Left renal cortex interstitium (tissue), 4 donors: ENCODE measurements at places on chromosomes 6 and 20.

DNA sequence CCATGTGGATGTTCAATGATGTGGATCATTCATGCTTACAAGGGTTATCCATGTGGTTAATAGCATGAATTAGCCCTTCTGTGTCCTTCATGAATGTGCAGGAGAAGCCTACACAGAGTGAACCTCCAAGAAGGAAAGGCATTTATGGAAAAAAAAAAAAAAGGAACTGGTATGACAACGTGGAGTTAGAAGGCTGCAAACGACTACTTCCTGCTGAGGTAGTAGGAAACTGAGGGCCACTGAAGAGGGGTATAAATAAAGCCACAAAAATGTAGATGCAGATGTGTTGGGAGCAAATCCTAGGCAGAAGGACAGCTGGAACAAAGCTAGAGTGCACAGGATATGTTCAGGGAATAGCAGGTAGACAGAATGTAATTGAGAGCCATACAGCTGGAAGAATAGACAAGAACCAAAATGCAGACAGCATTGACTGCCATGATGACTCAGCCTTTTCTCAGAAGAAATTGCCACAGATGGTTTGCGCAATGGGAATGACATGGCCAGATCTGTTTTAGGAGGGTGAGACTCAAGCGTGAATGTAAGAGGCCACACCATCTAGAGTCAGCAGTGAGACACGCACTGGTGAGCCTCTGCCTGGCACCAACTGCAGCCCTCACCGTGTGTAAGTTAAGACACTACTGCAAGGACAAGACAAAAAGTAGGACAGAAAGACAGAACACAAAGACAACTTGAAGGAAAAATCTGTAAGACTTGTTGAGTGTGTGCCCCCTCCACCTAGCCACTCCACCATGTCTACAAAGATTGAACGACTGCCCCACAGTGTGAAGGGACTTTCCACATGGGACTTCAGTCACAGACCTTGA lies 79.8 kb downstream of the KIF13A start:
- DNase-seq = no peak

- no peak for DNase-seq
These were observed 31.0 kb downstream of the CDK5RAP1 start for GRCh38 chr20:33370291-33370690.

DNA sequence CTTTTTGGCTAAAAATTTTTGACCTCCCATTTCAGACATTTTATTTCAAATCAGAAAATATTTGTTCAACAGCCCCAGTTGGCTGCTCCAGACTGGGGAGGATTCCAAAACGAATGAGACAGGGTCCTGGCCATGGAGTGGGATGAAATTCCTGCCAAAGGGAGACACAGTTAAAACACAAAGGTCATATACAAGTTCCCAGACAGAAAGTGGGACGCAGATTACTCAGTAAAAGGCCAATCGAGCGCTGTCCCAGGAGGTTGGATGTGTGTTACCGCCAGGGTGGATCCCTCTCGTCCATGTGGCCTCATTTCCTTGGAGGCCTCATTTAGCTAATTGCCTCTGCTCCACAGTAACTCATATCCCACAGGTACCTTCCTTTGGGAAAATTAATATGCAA lies 41.8 kb upstream of the NNAT start:
- DNase-seq = no peak

DNA sequence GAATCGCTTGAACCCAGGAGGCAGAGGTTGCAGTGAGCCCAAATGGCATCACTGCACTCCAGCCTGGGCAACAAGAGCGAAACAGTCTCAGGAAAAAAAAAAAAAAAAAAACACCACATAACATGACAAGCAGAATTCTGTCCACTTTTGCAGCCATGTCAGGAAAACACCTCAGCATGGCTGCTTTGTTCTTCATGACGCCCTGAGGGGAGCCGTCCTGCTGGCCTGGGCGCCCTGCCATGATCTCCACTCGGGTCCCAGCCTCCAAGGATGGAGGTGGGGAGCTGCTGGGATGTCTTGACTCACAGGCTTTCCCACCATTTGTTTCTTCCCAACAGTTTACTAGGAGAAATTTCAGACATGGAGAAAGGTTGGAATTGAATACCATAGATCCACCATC lies 42.2 kb downstream of the SNX9 start:
- no peak for DNase-seq

DNA sequence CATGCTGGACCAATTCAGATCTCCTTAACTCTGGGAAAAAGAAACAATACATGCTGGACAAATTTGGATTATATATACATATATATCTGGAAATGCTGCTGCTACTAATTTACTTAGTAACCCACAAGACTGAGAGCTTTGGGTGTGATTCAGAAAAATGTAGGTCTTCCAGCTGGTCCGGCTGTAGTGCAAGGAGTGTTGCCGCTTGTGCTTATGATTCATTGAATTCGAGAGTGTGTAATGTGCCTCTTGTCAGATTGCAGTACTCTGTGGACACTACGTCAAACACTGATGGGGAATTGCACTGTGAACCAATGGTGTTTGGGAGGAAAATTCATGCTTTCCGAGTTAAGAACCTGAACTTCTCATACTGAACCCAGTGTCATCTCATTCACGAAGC lies 1155.5 kb downstream of the EPHA7 start:
- DNase-seq = no peak

DNA sequence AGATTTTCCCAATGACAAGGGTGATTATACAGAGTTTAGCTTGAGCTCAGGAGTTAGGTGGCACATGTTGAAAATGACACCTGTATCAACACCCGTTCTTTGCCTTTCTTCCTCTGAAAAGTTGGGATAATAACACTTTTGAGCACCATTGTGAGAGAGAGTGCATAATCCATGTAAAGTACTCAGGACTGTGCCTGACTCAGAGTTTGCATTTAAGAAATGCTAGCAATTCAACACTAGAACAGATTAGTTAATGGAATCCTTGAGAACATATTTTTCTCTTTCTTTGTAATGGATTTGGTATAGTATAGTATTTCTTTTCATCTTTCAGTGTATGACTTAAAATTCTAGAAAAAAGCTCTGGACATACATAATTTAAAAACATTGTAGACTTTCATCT lies 449.2 kb downstream of the GJA1 start:
- no peak for DNase-seq

DNA sequence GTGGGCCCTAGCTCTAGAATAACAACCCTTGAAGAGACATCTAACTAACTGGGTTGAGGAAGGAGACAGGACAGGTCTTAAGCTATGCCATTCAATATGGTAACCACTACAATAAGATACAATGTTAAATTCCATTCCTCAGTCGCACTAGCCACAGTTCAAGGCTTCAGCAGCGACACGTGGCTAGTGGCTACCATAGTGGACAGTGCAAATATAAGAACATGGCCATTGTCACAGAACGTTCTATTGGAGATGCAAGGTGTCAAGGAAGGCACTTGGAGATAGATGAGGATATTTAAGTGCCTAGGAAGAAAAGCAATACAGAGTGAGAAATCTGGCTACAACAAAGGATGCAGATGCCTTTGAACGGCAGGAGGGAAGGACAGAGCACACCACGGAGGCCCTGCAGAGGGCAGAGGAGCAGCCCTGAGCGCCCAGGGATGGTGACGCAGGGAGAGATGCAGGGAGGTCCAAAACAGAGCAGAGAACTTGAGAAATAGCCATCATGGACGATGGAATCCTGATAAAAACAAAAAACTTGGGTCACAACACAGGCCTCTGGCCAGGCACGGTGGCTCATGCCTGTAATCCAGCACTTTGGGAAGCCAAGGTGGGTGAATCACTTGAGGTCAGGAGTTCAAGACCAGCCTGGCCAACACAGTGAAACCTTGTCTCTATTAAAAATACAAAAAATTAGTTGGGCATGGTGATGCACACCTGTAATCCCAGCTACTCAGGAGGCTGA lies 140.7 kb downstream of the ZMYND8 start:
- DNase-seq = no peak

DNA sequence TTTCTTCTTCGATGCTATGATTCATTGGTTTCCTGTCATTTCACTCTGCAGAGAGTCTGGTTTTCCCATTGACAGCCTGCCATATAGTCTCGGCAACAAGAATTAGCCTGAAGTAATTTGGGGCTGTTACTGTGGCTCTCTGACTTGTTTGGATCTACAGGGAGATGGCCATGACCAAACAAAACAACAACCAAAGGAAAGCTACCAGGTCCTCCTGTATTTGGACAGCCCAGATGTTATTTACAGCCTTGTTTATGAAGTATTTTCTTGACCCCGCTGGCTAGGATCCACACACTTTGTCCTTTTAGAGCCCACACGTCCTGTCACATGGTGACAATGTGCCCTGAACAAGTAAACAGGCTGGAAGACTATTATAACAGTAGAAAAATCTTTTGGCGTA lies 111.4 kb upstream of the PREP start:
- no peak for DNase-seq

DNA sequence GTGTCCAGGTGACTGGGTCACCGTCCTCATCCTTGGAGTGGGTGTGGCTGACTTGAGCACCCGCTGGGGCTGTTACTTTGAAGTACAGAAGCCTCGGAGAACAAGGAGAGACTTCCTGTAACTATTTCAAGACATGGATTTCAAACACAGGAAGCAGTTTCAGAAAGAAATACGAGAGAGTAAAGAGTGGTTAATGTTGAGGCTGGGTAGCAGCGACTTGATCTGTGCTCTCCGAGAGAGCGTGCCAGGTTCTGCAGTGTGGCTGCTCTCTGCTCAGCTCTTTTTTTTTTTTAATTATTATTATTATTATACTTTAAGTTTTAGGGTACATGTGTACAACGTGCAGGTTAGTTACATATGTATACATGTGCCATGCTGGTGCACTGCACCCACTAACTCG lies 17.5 kb upstream of the EFCAB8 start:
- no peak for DNase-seq

GRCh38 chr6:95203153-95203754 lies 374.1 kb upstream of the MANEA start:
- no peak for DNase-seq

DNA sequence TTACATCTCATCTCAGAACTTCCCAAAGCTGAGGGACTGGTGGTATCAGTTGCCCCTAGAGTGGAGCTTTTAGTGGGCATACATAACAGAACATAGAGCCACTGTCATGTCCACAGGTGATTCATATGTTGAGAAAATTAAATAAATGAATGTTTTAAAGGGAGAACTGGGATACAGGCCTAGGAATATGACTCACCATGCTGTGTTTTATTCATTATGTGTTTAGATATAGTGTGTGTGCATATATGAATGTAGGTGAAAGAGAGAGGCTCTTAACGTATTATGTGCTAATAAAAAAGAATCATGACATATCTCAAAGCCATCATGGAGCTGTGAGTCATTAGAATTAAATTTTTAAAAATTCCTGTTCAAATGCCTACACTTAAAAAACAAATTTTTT lies 332.2 kb upstream of the RSPO3 start:
- no peak for DNase-seq

DNA sequence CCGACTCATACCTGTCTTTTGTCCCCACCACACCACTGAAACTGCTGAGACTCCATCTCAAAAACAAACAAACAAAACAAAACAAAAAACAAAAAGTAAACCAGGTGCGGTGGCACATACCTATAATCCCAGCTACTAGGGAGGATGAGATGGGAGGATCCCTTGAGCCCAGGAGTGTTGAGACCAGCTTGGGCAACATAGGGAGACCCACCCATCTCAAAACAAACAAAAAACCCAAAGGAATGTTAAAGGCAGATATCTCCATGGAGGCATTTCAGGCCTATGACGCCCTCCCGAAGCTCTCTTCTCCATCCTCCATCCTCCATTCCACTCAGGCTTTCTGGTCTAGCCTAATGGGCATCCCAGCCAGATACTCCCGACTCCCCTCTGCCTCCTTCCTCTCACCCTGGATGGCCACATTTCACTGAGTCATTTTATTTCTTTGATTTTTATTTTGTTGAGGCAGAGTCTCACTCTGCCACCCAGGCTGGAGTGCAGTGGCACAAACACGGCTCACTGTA lies 3.2 kb upstream of the SLC4A11 start:
- no peak for DNase-seq

DNA sequence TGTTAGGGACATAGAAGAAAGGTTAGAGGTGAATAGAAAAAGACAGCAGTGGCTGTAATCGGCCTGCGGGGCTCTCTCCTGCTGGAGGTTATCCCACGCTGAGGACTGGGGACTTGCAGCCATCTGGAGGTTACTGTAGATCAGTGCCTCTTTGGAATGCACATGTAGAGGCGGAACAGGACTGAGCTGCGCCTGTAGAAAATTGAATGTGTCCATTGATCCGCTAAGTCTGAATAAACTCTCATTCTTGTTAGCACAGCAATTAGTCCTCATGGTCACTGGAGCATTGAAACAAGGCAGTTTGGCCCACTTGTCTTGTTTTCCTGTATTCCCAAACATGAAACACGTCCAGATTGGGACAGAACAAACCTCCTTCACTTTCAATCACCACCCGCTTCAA lies 46.3 kb upstream of the F13A1 start:
- no peak for DNase-seq

GRCh38 chr20:48242623-48243022 lies 457.3 kb upstream of the SULF2 start:
- no peak for DNase-seq
